ENCODE measurements at places on chromosomes 16 and 17.

GRCh38 chr16:30842971-30843370 lies 50.9 kb downstream of the BCL7C start:
- no peak for DNase-seq

DNA sequence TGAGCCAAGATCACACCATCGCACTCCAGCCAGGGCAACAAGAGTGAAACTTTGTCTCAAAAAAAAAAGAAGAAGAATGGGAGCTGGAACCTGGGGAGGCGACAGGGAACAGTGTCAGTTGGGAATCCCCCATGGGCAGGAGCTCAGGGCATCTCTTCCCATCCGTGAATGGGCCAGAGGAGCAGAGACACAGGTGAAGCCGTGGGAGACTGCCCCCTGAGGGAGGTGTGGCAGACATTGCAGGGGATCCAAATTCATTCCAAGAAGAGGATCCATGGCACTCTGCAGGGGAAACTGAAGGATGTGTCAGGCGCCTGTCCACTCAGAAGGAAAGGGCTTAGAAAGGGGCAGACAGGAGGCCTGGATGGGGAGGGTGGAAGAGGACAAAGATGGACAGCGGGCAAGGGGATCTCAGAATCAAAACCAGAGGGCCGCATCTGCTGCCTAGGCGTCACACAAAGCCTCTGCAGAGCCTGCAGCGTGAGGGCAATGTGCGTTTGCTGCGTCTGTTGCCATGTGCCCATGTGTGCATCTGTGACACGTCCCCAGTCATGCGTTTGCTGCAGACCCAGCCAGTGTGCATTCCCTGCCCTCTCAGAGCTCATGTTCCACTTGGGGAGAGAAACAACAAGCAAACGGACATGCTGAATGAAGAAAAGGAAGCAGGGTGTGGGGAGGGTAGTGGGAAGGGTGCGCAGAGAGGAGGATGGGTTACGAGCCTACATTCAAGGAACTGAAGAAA lies 30.6 kb upstream of the TNRC6C start:
- DNase-seq = no peak

GRCh38 chr16:11561454-11561805 lies 25.3 kb downstream of the LITAF start:
- DNase-seq = no peak

DNA sequence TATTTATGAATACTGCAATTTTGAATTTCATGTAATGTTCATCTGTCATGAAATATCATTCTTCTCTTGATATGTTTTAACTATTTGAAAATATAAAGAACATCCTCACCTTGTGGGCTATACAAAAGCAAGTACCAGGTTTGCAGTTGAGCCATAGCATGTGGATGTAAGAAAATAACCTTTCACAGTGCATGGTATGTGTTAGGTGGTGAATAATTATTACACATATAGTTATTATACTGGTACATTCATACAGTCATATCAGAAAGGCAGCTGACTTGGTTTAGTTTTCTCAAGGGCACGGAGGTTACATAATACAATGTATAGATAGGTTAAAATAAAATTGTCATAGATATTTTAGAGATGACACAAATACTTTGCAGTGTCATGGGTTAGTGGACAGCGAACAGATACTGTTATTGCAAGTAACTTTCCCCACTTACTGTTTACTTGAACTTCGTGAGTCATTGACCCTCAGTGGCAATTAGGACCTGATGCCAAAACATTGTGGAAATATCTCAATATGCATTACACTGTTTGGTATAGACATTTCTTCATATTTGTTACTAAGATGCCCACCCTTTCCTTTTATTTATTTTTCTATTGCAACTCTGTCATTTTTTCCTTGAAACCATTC lies 445.4 kb upstream of the GOT2 start:
- no peak for DNase-seq

DNA sequence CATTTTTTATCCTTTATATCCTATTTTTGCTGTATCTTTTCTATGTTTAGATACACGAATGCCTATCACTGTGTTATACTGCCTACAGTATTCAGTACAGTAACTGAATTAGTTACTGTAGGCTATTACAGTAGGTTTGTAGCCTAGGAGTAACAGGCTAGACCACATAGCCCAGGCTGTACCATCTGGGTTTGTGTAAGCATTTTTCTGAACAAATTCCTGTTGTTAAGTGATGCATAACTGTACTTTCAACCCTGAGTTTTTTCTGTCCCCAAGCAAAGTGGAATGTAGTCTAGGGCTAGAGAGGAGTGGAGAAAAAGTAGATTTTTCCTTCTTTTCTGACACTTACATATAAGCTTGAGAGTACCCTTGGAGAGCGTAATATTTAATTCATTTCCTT lies 282.1 kb downstream of the HS3ST3B1 start:
- no peak for DNase-seq

DNA sequence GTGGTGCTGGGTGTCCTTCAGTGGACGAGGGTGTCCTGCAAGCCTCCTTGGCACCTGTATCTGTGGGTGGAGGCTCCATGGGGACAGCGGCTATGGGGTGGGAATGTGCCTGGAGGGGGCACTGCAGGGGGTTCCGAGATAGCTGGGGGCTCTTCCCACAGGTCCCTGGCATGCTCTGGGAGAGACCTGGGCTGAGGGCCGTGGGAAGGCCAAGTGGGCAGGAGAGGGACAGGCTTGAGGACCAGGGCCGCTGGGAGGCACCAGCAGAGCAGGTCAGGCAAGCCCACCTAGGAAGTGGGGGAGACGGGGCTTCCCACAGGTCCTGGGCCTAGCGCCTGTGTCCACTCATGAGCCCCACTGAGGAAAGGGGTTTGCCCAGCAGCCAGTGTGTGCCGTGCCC lies 9.7 kb downstream of the LRRC75A start:
- no peak for DNase-seq

GRCh38 chr16:81435103-81435502 lies 9.5 kb upstream of the CMIP start:
- DNase-seq = no peak

DNA sequence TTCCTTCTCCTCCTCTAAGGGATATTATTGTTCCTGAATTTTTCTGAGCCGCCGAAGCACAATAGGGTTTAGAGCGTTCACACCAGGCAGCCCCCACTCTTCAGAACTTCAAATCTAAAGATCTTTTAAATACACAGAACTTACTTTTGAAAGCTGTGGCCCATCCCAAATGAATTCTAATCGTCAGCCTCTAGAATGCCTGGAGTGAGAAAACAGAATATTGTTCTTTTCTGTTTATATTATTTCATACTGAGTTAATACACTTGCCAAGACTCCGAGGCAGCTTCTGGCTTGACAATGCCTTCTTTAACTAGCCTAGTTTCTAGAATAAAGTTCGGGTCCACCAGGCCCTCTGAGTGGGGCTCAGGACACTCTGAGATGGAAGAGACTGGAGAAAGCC lies 405.6 kb downstream of the WWOX start:
- DNase-seq = no peak

DNA sequence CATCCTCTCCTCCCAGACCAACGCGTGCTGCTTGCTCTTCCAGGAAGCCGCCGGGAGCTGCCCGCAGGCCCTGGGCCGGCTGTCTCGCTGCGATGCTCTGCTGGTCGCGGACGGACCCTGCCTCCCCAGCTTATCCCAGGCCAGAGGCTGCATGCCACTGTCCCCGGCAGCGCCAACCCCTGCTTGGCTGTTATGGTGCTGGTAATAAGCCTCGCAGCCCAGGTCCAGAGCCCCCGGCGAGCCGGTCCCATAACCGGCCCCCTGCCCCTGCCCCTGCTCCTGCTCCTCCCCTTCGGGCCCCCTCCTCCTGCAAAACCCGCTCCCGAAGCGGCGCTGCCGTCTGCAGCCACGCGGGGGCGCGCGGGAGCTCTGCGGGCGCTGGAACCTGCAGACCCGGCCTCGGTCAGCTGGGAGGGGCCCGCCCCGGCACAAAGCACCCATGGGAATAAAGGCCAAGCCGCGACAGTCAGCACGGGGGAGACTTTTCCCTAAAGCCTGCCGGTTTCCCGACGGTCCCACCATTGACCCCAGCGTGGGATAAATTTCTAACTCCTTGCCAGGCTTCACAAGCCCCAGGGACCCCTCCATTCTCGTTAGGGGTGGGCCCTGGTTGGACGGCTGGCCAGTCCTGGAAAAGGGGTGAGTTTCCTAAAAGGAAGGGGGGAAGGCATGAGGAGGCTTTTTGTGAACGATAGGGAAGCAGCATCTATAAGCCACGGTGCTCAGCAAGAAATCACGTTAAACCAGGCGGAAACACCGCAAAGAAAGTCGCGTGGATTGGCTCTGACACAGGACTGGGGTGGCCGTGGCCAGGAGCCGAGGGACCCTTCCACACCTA lies 11.2 kb downstream of the ENPP7 start:
- DNase-seq = peak; percentile 58

- no peak for DNase-seq
These were observed 471.5 kb downstream of the CDH8 start for GRCh38 chr16:61564716-61565115.

DNA sequence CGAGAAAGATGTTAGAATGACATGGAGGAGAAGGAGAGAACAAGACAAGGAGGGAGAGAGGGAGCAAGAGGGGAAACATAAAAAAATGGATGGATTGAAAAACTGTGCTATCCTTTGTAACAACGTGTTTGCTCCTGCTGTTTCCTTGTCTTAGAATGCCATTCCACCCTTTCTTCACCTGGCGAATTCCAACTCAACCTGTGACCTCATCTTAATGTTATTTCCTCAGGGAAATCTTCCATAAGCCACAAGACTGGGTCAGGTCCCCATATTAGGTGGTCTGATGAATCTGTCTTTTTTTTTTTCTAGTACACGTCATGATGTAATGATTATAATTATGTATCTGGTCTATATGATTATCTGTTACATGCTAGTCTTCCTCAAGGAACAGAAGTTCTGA lies 195.0 kb upstream of the MAF start:
- DNase-seq = no peak

DNA sequence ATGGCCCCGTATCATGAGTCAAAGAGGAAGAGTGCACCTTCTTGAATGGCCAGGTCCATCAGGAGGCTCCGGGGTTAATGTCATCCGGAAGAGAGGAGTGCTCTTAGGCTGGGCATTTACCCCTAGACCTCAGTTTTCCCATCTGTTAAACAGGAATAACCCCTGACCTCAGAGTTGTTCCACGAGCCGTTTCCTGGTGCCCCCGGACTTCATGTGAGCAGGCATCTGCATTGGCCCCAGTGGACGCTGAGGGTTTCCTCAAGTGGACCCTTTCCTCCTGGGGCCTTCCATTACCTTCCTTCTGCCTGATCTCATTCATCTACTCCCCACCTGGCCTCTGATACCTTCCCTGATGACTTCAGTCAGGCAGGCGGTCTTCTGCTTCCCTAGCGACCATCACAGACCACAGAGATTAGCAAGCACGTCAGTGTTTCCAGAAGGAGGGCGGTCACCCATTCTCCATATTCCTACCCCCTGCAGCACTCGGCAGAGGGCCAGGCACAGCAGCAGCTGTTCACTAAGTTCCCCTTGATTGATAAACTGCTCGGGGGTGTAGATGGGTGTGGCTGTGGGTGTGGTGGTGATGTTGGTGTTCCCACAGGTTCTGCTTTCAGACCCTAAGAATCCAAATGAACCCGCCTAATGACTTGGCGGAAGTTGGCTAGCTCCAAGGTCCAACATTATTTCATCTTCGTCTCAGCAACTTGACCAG lies 346.6 kb upstream of the TNRC6C start:
- no peak for DNase-seq

- no peak for DNase-seq
These were observed 129.3 kb upstream of the TMEM97 start for GRCh38 chr17:28189667-28190066.

GRCh38 chr16:3112058-3112880 lies at the start of gene ZNF205:
TSS of gene ZNF205 (plus strand) at chr16:3112586. CDS start at chr16:3113431, 845 bp downstream.
- DNase-seq = no peak

DNA sequence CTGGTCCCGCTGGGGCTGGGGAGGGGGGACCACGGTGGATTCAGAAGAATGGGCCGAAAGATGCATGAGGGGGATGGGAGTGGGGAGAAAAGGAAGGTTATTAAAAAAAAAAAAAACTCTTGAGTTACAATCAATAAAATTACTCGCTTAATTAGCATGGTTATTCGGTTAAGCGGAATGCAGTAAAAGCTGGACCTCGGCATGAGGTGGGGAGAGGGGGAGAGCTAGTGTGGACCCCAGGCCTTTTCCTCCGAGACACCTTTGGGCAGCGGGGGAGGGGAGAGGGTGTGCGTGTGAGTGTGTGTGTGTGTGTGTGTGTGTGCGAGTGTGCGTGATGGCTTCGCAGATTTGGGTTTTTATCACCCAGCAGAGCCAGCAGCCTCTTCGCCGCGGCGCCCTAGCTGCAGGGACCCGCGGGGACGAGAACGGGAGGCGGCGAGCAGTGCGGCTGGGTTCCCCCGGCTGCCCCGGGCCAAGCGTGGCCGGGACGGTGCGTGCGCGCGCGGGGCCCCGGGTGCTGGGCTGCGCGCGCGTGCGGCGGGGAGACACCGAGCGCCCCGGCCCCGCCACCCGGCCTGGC lies 3.7 kb downstream of the BAHCC1 start:
- DNase-seq = no peak

- no peak for DNase-seq
These were observed 216.4 kb upstream of the CIBAR2 start for GRCh38 chr16:85328676-85329058.

- DNase-seq = no peak
These were observed 86.0 kb upstream of the KIF2B start for GRCh38 chr17:53736516-53737240.

DNA sequence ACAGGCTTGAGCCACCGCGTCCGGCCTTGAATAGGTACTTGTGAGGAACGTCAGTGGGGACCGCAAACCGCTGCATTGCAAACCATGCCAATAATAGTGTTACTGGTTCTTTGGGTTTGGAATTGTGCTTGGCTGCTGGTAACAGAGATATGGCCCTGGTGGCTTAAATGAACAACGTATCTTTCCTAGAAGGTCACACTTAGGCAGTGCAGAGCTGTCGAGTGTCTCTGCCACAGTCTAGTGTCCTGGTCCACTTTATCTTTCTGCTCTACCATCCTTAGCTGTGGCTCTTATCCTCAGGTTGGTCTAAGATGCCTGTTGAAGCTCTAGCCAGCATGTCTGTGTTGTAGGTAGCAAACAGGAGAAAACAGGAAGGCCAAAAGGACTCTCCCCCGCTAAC lies 262.1 kb downstream of the SNX29 start:
- no peak for DNase-seq

GRCh38 chr17:64574646-64575045 lies 67.9 kb downstream of the CEP95 start:
- no peak for DNase-seq

GRCh38 chr16:86248310-86248905 lies 261.9 kb upstream of the FOXF1 start:
- no peak for DNase-seq

- no peak for DNase-seq
These were observed 3.2 kb upstream of the FN3K start for GRCh38 chr17:82732118-82732743.

- no peak for DNase-seq
These were observed 4.5 kb downstream of the ALKBH5 start for GRCh38 chr17:18187821-18188761.

GRCh38 chr17:44197980-44198720 lies 1.5 kb downstream of the ATXN7L3 start:
- no peak for DNase-seq

GRCh38 chr17:72392056-72393010 lies 271.5 kb downstream of the SOX9 start:
- DNase-seq = no peak

GRCh38 chr16:87143661-87144121 lies 173.5 kb downstream of the C16orf95 start:
- no peak for DNase-seq
